ENCODE measurements at places on chromosomes 3 and 15. TPM values are rescaled to one million over a fixed set of nuclear protein-coding genes. Genes with fewer than 3 reads are reported as not detected.

GRCh38 chr15:40328751-40329150 is 5.3 kb downstream of the INAFM2 start:
- no peak overlapping the region for H3K27ac ChIP-seq
- no peak for DNase-seq
- H3K4me3 ChIP-seq = no peak overlapping the region
- H3K4me1 ChIP-seq = peaks cover 12% of the 10 kb centered on the region

DNA sequence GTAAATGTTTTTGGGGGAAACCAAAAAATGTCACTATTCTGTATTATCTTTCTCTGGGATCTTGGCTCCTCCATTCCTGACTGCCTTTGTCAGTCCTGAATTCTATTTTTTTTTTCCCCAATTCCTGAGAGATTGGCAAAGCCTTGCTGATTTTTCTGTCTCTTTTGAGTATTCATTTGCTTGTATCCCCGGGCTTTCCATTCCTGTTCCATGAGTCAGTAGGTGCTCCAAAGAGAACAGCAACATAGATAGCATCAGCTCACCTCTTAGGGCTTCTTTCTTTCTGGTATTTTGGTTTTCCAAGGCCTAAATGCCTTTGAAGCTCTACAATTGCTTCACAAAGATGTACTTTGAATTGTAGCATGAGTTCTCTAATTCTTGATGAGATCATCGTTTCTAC is 271.7 kb upstream of the LRRC3B start:
- H3K36me3 ChIP-seq = no peaks in the 10 kb centered on the region
- H3K4me1 ChIP-seq = no peaks in the 10 kb centered on the region
- H3K27me3 ChIP-seq = no peaks in the 10 kb centered on the region
- H3K4me3 ChIP-seq = no peak overlapping the region
- no peak overlapping the region for H3K27ac ChIP-seq
- no peak for DNase-seq

- peaks cover 10% of the 10 kb centered on the region for H3K27me3 ChIP-seq
- H3K27ac ChIP-seq = no peak overlapping the region
- no peaks in the 10 kb centered on the region for H3K36me3 ChIP-seq
- H3K4me3 ChIP-seq = no peak overlapping the region
- H3K4me1 ChIP-seq = peaks cover 8% of the 10 kb centered on the region
Observed at GRCh38 chr3:134376786-134377426, 2.7 kb upstream of the AMOTL2 start.

- H3K27me3 ChIP-seq = no peaks in the 10 kb centered on the region
- peak overlapping the region; percentile 17 for H3K4me3 ChIP-seq
- peaks cover 62% of the 10 kb centered on the region for H3K4me1 ChIP-seq
- no peaks in the 10 kb centered on the region for H3K36me3 ChIP-seq
- peak overlapping the region; percentile 85 for H3K27ac ChIP-seq
Observed at GRCh38 chr15:65818927-65819562, 27.0 kb upstream of the DENND4A start.

GRCh38 chr15:89115547-89115946 is 27.3 kb downstream of the ABHD2 start:
- no peak for DNase-seq
- no peak overlapping the region for H3K27ac ChIP-seq
- H3K4me3 ChIP-seq = no peak overlapping the region
- peaks cover 22% of the 10 kb centered on the region for H3K36me3 ChIP-seq

GRCh38 chr15:83288381-83288801 is 3.9 kb upstream of the BNC1 start:
- H3K4me1 ChIP-seq = no peaks in the 10 kb centered on the region
- no peaks in the 10 kb centered on the region for H3K36me3 ChIP-seq
- H3K27me3 ChIP-seq = no peaks in the 10 kb centered on the region
- no peak for DNase-seq

- H3K36me3 ChIP-seq = no peaks in the 10 kb centered on the region
- no peaks in the 10 kb centered on the region for H3K4me1 ChIP-seq
- no peaks in the 10 kb centered on the region for H3K27me3 ChIP-seq
Observed at GRCh38 chr3:185353823-185354614, 8.9 kb upstream of the MAP3K13 start.

DNA sequence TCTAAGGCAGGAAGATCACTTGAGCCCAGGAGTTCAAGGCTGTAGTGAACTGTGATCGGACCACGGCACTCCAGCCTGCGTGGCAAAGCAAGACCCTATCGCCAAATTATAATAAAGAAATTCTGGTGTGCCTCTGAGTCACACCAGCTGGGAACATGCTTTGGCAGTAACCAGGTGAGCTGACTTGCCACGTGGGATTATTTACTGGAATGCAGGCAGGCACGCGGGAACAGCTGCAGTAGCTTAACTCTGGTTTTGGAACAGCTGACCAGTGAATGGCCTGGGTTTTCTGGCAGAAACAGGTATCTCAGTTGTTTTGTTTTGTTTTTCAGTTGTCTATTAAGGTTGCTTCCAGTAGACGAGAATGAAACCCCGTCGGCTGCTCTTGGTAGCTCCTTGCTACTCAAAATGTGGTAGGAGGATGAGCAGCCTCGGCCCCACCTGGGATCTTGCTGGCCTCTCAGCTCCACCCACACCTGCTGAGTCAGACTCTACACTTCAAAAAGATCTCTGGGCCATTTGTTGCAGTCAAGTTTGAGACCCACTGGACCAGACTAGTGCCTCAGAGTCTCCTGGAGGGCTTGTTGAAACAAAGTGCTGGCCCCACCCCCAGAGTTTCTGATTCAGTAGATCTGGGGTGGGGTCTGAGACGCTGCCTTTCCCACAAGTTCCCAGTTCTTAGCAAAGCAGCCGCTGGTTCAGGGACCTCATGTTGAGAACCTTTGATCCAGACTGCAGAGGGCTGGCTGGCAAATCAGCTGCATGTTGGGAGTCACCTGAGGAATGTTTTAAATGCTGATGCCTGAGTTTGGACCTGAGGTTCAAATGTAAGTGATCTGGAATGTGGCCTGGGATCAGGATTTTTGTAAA is 26.6 kb downstream of the IDH2 start:
- H3K36me3 ChIP-seq = no peaks in the 10 kb centered on the region
- H3K27ac ChIP-seq = no peak overlapping the region
- peaks cover 3% of the 10 kb centered on the region for H3K4me1 ChIP-seq

DNA sequence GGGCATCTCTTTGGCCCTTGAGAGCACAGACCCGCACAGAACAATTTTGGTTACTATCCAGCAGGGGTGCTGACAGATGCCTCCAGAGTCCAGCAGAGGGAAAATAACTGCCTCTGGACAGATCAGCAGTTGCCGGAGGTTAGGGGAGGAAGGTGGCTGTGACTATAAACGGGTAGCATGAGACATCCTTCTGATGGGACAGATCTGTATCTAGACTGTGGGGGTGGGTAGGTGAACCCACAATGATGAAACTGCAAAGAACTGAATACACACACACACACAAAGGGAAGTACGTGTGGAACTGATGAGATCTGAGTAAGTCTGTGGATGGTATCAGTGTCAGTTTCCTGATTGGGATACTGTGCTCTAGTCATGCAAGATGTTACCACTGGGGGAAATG is 21.2 kb downstream of the ADAMTS7 start:
- no peaks in the 10 kb centered on the region for H3K36me3 ChIP-seq
- H3K27ac ChIP-seq = no peak overlapping the region
- DNase-seq = no peak
- H3K4me3 ChIP-seq = no peak overlapping the region

DNA sequence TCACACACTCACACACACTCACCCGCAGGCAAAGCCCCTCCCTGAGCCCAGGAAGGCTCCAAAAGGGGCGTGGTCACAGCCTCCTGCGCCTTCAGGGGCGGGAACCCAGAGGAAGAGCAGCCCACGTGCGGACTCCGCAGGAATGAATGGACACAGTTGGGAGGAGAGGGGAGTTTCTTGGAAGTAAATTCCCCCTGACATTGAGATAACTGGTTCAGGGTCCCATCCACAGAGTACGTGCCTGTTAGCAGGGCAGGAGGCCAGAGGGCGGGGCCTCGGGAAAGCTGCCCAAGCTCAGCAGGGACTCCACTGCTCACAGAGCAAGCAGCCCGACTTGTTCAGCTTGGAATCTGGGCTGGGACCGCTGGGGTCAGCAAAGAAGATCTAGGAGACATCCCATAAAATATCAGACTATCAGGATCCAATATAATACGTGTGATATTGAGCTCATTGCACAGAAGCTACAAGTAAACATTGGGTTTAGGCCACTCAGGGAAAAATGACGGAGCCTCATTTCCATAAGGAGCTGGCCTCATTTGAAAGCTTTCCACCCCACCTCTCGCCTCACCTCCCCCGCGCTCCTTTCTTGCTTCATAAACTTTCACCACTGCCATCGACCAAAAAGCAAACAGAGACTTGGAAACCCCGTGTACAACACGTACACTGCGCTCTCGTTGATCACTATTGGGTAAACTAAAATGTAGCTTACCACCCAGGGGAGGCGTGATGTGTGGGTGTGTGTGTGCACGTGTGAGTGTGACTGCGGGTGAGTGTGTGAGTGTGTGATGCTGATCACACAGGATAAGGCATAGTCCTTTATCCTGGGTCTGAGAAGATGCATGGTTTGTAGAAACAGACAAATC is 36.0 kb downstream of the TM2D3 start:
- H3K36me3 ChIP-seq = no peaks in the 10 kb centered on the region
- DNase-seq = no peak
- H3K4me1 ChIP-seq = no peaks in the 10 kb centered on the region
- H3K27ac ChIP-seq = no peak overlapping the region
- H3K27me3 ChIP-seq = no peaks in the 10 kb centered on the region
- no peak overlapping the region for H3K4me3 ChIP-seq

GRCh38 chr3:3015185-3016089 is 94.7 kb downstream of the IL5RA start:
- no peak overlapping the region for H3K27ac ChIP-seq
- no peak overlapping the region for H3K4me3 ChIP-seq
- no peaks in the 10 kb centered on the region for H3K36me3 ChIP-seq
- no peaks in the 10 kb centered on the region for H3K27me3 ChIP-seq

Gene PPP2R3A
- total RNA-seq = 0.81 TPM

Gene SLC9A9
- total RNA-seq = 34.8 TPM

Gene MITF
- 0.80 TPM for total RNA-seq

Gene TICRR
- total RNA-seq = 0.14 TPM

Gene RARB
- total RNA-seq = not detected

Measured in CD4-positive, alpha-beta memory T cell (primary cell).